Anterior cingulate cortex (tissue), 58 donors: ENCODE measurements at places on chromosomes 4 and X.

DNA sequence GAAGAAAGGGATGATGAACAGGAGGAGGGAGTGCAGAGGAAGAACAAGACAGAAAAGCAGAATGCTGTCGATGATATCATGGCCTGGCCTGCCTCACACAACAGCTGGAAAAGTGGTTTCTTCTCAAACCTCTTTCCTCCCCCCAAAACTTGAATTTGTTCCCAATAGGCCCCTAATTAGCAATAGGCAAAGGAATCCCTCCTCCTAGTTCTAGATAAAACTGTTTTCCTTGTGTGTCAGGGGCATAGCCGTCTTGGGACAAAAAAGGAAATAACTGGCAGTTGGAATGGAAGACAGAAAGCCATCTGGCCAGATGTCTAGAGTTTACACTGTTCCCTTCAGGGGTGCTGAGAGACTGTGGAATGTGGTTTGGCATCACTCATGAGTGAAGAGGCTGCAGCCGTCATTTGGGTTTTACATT lies 177.8 kb upstream of the C1QTNF7 start:
- no peak for DNase-seq

DNA sequence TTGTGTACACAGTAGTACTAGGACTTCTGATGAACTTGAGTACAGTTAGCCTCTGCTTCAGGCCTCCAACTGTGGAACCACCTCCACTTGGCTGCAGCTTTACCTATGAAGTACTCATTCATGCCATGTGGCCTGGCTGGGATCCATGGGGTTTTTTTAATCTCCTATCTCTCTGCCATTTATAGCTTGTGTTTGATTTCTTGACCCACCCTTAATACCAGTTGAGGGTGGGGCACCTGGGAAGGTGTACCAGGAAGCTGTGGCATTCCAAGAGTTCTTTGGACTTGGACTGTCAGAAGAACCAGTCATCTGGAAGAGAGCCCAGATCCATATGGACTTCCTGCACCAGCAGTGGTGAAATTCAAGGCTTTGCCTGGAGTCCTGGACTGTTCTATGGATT lies 230.1 kb downstream of the SHROOM3 start:
- no peak for DNase-seq

- DNase-seq = no peak
These were observed 730 bp downstream of the MANBA start for GRCh38 chr4:102759831-102760644.

DNA sequence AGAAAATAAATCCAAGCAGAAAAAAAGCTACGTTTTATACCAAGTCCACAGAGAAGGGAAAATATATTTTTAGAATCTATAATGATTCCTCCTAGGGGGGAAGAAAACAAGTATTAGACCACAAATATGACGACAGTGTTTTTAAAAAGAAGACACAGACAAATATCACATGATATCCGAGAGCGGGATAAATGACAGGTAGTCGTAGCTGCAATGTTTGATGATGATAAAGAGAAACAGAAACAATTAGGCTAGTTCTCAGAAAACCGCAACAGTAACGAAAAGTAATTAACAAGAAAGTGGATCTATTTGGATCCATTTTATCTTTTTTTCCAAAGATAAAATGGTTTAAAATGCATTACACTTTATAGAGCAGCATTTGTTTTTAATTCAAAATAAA lies 918 bp downstream of the HAUS3 start:
- no peak for DNase-seq

GRCh38 chr4:89316931-89317366 lies 9.3 kb upstream of the GPRIN3 start:
- no peak for DNase-seq

GRCh38 chr4:113733685-113734084 lies 27.9 kb downstream of the CAMK2D start:
- no peak for DNase-seq

DNA sequence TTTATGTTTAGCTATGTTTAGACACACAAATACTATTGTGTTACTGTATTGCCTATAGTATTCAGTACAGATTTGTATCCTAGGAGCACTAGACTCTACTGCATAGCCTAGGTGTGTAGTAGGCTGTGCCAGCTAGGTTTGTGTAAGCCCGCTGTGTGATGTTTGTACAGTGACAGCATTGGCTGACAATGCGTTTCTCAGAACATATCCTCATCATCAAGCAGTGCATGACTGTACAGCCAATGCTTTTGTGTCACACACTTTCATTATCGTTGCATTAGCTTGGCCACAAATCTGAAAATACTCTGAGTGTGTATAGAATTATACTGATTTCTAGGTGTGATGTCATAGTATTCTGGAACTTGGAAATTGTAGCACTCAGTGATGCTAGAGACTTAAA lies 63.4 kb downstream of the CLDN34 start:
- no peak for DNase-seq

DNA sequence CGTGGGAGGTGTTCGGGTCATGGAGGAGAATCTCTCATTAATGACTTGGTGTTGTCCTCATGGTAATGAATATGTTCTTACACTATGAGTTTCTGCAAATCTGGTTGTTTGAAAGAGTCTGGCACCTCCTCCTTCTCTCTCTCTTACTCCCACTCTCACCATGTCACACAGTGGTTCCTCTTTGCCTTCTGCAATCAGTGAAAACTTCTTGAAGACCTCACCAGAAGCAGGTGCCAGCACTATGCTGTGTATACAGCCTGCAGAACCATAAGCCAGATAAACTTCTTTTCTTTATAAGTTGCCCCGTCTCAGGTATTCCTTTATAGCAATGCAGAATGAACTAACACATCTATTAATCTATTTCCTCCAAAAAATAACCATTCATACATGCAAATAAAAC lies 275.0 kb downstream of the ANTXR2 start:
- no peak for DNase-seq

- no peak for DNase-seq
These were observed 15.3 kb downstream of the GPC3 start for GRCh38 chrX:133970076-133970475.

DNA sequence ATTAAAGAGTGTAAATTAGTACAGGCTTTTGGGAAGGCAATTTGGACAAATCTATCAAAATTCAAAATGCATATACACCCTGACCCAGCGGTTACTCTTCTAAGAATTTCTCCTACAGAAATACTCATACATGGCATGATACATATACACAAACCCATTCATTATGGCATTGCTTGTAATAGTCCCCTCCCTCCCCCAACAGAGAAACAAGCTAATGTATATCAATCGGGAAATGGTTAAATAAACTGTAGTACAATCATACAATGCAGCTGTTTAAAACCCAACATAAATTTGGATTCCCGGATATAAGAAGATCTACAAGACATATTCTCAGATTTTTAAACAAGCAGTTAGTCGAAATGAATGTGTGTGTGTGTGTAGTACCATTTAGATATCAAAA lies 808 bp downstream of the HUWE1 start:
- DNase-seq = no peak

- DNase-seq = no peak
These were observed 372.1 kb downstream of the OPHN1 start for GRCh38 chrX:68061206-68061535.

DNA sequence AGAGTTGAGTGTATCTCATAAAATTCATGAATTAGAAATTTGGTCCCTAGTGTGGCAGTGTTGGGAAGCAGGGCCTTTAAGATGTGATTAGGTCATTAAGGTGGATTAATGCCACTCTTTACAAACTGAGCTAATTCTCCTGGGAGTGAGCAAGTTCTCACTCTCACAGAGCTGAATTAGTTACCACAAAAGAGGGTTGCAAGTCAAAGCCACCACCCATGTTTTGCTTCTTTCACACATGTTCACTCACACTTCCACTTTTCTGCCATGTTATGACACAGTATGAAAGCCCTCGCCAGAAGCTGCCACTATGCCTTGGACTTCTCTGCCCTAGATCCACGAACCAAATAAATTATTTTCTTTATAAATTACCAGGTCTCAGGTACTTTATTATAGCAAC lies 332.1 kb downstream of the ARAP2 start:
- no peak for DNase-seq

DNA sequence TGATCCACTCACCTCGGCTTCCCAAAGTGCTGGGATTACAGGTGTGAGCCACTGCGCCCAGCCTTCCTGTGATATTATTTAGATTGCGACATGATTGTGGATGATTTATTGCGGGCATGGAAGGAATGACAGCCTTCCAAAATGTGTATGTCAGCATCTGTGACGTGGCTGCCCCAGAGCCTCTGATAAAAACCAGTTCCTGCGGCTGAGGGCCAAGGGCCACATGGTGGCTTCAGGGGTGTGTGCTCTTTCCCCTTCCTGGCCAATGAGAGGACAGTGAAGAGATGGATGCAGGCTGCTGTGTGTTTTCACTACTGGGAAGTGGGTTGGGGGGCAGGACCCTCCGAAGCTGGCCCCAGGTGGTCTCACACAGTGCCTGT lies 57.4 kb upstream of the HGFAC start:
- DNase-seq = no peak

DNA sequence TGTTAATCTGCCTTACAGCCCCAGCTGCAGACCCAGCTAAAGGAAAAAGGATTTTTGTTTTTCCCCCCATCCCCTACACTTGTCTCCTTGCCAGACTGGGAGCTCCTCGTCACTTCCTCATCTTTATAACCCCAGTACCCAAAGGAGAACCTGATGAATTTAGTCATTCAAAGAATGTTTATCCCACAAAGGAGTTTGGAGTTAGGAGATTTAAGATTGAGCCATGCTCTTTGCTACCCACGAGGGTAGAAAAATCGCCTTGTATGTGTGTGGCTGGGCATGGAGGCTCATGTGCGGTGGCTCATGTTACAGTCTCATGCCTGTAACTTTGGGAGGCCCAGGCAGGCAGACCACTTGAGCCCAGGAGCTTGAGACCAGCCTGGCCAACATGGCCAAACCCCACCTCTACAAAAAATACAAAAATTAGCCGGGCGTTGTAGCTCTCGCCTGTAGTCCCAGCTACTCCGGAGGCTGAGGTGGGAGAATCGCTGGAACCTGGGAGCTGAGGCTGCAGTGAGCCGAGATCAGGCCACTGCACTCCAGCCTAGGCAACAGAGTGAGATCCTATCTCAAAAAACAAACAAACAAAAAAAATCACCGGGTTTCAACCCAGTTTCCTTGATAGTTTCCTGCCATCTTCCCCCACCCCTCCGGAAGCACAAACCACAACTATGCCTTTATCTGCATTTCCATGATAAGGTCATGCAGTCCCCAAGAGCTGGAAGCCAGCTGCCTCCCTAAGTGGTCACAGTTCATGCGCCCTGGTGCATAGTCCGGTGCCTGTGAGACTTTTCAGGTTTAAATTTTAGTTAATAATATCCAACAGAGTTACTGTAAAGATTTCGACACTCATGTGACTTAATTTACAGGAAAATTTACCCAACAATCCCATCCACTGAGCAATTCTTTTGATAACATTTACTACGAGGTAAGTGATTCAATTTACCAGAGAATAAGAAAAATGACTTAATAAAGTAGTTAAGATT lies 1.5 kb downstream of the CFAP97 start:
- DNase-seq = no peak

DNA sequence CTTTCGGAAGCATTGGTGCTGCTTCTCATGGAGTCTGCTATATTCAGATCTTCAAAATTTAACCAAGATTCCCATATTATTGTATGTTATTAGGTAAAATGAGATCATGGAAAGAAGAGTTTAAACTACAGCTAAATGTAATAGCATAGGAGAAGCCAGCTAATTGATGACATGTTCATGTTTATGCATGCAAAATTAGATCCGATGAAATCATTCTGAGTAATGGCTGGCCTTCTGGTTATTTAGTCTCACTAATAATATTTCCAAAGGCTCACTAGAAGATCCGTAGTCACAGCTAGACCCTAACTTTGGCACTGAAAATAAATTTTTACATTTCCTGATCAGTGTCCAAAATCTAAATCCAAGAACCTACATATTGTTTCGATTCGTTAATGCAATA lies 19.8 kb upstream of the PHKA2 start:
- DNase-seq = no peak
